ENCODE measurements at places on chromosomes 2 and 18.
A peak's percentile ranks its signal among the peaks of the same experiment; 100 is the strongest.

DNA sequence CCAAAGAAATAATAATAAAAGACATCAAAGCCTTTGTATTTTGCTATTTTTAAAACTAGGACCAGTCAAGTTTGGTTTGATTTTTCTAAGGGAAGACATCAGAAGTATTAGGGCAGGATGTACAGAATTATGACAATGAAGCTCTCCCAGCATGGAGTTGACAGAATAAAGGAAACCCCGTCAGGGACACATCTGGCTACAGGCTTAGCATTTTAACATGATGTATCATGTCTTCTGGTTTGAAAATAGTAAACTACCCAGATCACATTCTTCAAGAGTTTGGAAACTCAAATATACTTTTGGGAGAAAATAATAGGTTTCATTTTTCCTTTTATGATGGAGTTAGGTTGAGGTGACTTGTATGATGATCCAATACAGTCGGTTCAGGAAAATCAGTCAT lies 552.0 kb upstream of the CDH2 start:
- no peak for DNase-seq

DNA sequence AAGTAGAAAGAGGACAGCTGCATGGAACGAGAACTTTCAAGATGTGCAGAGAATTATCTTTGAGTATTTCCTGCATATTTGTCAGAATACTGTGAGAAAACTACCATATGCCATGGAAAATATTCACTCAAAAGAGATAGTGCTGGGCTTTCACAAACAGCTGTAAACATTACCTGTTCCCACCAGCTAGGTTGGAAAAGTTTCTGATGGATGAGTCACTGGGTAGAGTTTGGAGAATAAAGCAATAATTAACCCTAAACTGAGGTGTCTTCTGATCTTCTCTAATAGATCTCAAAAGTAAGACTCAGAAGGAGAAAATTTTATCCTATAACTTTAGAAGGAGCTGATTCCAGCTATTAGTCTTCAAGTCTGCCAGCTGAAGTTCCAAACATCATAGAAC lies 3.9 kb upstream of the FSIP2 start:
- no peak for DNase-seq

DNA sequence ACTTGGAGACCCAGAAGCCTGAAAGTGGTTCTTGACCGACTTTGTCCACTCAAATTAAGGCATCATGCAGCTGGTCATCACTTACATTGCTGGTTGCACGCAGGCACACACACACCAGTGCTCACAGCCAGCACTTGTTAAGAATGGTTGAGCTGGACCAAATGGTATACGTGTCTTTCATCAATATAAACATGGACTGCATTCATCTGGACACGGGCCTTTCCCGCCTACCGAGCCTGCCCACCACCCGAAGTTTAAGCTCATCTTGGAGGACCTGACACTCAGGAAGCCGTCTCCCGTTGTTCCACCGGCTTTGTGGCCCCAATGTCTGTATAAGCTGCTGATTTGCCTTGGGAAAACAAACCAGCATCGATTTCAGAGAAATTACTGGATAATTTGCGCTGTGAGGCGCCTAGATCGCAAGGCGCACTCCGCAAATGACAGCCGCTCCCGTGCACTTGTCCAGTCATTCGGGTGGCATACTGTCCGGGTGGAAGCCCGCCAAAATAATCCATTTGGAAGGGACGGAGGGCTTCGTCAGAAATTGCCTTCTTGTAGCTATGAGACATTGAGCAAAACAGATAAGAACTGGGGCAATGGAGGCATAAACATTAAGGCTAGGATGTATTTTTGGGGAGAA lies 40.1 kb upstream of the AKAIN1 start:
- DNase-seq, result peak; percentile 84

GRCh38 chr2:80326214-80326613 lies 21.7 kb upstream of the LRRTM1 start:
- DNase-seq, result no peak

DNA sequence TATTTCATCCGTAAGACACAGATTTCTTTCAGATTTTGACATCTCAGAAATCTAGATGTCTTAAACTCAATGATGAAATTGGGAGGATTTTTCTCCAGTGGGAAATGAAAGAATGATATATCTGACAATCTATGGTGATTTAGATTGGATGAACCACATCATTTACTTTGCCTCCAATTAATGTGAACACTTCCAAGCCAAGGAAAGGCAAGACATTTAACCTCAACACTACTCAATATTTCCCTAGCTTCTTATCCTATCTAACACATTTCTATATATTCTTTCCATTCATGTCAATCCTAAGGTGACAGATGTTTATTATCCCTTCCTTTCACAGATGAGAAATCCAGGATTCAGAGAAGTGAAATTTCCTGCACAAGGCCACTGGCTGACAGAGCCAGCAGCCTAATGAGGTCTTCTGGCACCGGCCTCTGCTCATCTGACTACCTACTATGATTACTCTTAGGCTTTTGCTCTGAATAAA lies 327.6 kb downstream of the IRS1 start:
- no peak for DNase-seq
